ENCODE measurements at places on chromosomes 16 and 17.

DNA sequence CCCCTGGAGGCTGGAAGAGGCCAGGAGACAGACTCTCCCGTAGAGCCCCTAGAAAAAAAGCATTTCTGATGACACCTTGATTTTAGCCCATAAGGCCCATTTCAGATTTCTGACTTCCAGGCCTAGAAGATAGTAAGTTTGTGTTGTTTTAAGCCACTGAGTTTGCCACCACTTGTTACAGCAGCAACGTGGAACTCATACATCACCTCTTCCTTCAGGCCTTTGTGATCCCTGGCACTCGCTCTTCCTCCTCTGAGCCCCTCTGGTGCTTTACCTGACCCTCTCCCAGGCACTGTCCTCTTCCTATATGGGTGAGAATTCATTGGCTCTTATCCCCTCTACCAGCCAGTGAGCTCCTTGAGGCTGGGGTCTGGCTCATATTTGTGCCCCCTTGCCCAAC is 18.7 kb upstream of the KRT19 start:
- no peak for DNase-seq

GRCh38 chr16:67782567-67783352 is 23.6 kb downstream of the RANBP10 start:
- DNase-seq: no peak

DNA sequence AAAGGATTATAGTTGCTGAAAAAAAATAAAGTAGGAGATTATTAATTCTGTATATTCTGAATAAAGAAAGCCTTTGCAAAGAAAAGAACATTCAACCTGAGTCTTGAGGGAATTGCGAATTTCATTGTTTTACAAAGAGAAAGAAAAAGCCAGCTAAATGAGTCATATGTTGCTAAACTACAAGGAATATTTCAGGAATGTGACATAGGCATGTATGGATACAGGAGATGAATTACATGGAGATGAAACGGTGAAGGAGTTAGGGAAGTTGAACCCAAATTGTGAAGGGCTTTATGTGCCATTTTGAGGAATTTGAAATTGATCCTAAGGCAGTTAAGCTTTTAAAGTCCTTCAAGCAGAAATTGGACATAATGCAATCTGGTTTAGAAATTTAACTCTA is 177.3 kb upstream of the RBL2 start:
- DNase-seq: no peak

DNA sequence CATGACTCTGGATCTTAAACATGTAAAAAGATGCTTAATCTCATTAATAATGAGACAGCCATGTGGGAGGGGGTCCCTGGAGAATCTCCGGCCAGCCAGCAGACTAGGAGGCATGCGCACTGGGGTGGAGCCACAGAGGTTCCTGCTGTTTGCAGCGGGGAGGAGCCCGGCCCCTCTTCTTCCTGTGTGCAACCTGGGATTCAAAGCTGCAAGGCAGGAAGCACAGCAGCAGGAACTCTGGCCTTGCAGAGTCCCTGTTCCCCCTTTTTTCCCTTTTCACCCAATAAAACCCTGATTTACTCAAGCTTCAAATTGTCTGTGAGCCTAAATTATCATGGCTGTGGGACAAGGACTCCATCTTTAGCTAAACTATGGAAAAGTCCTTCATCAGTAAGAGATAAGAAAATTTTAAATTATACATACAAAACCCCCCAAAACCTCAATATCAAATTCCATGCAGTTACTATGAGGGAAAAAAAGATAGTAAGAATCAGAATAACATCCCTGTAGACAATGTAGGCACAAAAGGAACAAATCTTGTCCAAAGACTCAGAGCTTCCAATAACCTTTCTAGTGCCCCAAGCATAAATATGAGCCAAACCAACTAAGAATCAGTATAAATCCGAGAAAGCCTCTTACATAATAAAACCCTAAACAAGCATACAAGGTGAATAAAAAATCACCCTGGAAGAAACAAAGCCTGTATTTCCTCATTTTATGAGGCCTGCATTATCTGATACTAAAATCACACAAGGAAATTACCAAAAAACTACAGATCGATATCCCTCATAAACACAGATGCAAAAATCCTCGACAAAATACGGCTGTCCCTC is 12.1 kb downstream of the CFDP1 start:
- DNase-seq: peak; percentile 83

DNA sequence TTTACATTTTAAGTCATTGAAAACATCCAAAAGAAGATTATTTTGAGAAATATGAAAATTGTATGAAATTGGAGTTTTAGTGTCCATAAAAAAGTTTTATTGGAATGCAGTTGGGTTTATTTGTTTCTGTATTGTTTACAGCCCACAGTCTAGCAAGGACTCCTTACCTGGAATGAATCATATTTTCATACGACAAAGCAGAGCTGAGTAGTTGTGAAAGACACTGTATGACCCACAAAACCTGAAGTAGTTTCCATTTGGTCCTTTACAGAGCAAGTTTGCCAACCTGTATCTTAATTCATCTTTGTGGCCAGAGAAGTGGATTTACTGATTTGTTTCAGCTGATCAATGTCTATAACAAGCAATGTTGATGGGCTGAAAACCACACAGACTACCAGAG is 10.3 kb downstream of the CCL18 start:
- no peak for DNase-seq

GRCh38 chr17:54177606-54178308 is 355.0 kb downstream of the KIF2B start:
- DNase-seq: no peak
